ENCODE measurements at places on chromosomes 7 and 10.

- no peak for DNase-seq
These were observed 219.5 kb upstream of the AOAH start for GRCh38 chr7:36943591-36944435.

DNA sequence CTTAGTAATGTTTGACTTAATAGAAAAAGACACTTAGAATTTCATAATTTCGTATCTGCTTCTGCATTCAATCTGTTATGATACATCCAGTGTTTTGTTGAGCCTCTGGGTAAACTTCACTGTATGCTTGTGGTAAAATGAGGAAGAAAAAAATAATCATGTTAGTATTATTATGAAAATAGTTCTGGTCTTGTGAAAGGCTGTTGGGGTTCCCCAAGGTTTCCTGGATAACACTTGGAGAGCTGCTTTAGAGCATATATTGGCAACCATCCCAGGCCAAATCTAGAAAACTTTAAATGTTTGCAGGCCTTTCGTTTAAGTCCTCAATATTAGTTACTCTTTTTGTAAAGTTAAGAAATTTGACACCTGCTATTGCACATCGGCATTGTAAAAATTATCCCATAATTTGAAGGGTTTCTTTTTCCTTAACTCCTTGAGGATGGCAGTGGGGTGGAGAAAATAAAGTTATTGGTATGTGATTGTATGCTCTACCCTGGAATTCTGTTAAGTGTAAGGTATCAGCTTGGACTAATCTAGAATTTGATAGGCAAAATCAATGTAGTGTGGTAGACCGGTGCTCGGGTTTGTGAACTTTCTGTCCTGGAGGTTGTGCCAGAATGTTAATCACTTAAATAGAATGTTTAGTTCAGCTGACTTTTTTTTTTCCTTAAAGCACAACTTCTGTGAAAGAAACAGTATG, 54.5 kb downstream of the WAC start:
- no peak for DNase-seq

- no peak for DNase-seq
These were observed 233.0 kb downstream of the TRIL start for GRCh38 chr7:28725045-28725642.

DNA sequence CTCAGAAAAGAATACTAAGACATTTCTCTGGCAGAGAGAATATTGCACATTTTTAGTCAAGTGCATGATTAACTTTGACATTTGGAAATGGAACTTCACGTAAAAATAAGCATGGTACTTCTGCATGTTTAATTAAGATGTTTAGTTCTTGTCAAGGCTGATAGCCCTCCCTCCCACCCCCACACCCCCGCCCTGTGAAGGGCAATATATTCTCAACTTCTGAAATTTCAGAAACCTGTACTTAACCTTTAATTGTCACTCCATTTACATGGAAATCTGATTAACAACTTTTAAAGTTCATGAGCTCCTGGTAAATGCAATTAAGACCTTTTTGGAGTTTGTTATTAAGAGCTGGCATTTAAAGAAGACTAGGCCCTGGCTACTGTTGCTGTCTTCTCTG, 205.8 kb downstream of the EXOC4 start:
- no peak for DNase-seq

DNA sequence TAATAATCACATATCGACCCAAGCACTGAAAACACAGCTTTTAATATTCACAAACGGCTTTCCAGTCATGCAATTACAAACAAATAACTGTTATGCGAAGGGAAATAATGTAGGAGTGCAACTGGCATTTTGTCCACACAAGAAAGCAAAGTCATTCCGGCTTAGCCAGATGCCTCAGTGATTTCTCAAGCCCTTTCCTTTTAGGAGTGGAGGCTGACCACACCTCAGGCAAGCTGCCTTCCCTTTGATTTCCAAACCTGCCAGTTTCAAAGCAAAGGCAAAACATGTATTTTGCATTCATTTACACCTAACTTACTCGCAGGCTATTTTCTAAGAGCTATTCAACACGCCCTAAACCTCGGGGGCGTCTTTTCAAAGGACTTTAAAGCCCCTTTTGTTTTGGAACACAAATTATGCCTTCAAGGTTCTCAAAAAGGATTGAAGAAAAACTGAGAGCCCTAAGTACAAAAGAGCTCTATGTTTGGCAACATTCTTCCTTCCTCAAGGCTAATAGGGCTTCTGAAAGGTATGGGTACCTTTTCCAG, 109.6 kb downstream of the CPXM2 start:
- no peak for DNase-seq

GRCh38 chr7:142964502-142965246, 2.5 kb upstream of the KEL start:
- DNase-seq = no peak

DNA sequence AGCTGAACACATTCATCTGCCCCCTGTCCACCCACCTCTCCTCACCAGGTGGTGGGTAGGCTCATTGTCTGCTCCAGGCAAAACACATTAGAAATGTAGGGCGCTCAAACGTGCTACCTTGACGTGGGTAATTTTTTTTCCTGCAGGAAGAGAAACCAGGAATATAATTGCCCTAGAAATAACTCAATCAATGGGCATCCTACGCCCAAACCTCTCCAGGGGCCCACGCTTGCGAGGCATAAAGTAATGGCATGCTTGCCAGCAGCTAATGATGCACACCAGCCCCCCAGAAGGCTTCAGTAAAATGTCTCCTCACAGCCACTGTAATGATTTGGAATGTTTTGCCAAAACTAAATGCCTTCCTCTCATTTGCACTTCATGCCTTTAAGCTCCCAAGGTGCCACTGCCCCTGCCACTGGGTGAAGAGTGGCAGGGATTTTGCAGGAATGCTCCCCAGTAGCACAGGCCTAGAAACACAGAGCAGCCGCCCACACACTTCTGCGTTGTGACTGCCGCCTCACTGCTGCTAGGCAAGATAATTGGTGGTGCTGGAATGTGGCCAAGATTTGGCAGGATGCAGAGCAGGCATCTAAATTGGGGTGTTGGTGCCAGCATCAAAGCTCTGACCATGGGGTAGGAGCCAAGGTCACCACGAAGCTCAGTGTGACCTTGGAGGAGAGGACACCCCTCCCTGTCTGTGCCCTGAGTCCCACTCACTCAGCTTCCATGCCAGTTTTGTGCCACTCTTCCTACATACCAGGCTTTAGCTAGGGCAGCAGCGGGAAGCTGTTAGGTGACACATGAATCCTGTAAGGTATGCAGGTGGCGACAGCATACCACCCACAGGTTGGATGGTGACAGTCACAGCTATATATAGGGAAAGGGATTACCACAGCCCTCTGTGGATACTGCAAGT, 48.7 kb upstream of the PPP1R3C start:
- no peak for DNase-seq

- no peak for DNase-seq
These were observed 22.4 kb upstream of the IFIT2 start for GRCh38 chr10:89279421-89279869.

DNA sequence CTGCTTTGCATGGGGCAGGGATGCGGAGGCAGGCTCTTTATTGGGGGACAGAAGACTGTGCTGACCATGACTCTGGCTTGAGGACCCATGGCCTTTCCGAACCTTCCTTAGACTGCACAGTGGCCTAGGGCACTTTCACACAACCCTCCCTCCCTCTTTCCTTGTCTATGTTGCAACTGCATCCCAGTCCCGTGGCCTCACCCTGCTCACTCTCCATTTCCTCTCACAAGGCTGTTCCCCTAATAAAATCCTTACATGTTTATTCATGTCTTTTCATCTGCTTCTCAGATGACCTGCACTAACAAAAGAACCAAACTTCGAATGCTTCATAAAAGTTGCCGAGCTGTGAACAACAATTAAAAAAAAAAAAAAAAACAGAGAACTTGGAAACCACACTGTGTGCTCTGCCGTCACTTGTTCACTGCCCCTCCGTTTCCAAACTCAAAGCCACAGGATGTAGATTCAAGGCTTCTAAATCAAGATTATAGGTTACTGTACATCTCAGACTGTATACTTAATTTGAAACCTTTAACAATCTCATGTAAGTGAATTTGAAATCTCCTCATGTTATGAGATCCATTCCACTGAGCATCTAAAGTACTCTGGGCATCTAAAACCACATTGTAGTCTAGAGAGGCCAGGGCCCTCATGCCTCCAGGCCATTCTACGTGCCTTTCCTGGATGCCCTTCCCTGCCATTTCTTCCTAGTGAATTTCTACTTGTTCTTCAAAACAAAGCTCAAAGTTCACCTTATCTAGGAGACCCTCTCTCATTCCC, 265.9 kb downstream of the SNX13 start:
- DNase-seq = no peak

- DNase-seq = no peak
These were observed 38.3 kb upstream of the PDCD4 start for GRCh38 chr10:110833234-110833940.

- DNase-seq = no peak
These were observed 98.5 kb upstream of the KDM7A start for GRCh38 chr7:140275069-140275965.

DNA sequence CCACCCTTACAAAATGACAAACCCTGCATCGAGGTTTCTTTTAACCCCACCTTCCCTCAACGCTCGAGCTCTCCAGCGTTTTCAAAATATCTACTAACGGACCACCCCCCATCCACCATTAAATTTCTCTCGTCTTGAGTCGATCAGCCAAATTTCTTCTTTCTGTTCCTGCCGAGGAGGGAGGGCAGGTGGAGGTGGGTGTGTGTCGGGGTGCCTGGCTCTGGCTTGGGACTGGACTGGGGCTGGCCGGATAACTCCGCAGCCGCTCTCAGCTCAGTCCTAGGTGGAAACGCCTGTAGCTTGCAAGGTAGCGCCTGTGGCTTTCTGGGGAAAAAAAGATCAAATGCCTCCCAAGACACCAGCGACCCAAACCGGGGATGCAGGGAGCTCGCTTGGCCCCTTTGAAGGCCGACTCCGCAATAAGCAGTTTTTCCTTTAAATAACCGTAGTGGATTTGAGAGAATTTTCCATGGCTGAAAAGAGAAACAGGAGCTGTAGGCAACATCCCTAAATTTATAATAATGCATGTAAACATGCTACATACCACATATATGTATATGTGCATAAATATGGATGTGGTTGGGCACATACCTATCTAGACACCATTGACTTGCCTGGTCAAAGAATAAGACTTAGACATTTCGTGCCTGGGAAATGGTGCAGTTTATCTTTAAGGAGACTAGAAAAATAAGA, 1.9 kb upstream of the TMEM178B start:
- no peak for DNase-seq

GRCh38 chr10:92573091-92573797, 649 bp downstream of the IDE start:
- DNase-seq = no peak

- no peak for DNase-seq
These were observed 71.9 kb downstream of the SGMS1 start for GRCh38 chr10:50551894-50552293.

GRCh38 chr10:102444851-102445250, 6.5 kb downstream of the C10orf95 start:
- no peak for DNase-seq

- no peak for DNase-seq
These were observed 206.1 kb upstream of the CELF2 start for GRCh38 chr10:10811562-10811961.

- DNase-seq = no peak
These were observed 79.3 kb downstream of the INSYN2A start for GRCh38 chr10:127117125-127117524.

- no peak for DNase-seq
These were observed 17.7 kb upstream of the IGFBP3 start for GRCh38 chr7:45938626-45939302.

GRCh38 chr7:31340051-31340450, 475 bp downstream of the NEUROD6 start:
- no peak for DNase-seq

GRCh38 chr7:118644346-118644745, 419.8 kb downstream of the ANKRD7 start:
- no peak for DNase-seq

DNA sequence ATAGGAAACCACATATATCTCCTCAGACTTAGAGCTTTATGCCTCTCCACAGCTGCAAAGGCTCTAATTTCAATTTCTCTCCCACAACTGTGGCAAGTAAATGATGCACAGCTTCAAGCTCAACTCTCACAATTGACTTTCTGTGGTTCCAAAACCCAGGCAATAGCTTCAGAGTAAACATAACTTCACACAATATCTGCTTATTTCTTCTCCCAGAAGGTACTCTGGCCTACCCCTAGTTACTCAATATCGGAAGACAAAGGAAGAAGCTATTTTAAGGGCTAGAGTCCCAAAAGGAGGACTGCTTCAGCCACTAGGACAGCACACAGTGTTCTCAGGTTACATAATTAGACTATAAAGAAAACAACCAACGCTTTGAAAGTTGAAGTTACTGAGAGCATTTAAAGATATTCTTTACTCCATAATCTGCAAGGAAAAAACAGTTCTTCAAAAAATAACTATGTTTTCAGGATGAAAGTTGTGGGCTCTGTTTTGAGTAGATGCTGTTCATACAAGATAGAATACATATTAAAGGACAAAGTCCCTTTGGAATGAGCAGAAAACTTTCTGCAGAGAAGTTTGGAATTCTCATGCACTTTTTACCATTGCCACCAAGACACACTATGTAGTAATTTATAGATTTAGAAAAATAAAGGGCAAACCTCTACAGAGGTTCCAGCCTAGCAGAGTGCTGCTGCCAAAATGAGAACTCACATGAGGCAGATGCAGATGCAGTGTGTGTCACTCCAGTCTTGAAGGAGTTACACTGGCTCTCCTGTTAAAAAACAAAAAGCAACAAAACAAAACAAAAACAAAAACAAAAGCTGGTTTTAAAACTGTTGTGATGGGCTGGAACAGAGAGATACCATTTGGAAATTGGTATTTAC, 81.8 kb downstream of the NT5C2 start:
- no peak for DNase-seq

DNA sequence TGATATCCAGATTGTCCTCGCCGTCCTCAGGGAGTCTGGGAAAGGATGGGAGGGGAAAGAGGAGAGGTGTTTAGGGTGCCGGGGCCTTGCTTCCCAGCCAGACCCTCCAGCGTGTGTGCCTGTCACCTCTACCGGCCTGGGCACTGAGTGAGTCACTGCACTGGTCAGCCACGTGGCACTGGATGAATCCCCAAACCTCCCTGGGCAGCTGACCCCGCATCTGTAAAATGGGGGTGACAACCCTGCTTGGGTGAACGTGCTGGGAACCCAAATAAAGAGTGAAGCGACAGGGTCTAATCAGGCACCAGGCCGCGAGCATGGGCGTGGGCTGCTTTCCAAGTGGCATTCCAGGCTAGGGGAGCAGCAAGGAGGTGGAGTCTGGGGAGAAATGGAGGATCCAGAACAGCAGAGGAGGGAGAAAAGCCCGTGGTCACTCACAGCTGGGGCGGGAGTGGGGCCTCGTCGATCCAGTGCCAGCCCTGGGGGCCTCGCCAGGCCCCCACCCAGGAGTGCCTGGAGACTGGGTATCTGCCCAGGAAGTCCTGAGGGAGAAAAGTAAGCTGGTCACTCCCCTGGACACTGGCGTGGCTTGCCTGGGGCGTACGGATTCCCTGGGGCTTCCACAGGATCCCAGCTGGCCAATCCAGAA, 29.7 kb downstream of the KLRG2 start:
- DNase-seq = no peak

DNA sequence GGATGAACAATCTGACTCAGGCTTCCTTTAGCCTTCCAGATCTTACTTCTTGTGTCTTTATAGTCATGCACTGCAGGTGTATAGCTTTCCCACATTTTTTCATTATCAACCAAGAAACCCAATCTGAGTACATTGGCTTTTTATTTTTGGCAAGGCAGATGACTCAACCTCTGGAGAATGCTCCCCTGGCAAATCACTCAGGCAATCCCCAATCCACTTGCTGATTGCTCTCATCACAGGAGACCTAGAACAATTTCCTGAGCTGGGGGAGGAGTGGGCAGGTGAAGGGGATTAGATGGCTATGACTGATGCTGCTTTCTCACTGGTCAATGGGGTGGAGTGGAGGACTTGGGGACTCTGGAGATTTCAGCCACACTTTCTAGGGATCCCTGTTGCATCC, 134.4 kb downstream of the SLC16A9 start:
- DNase-seq = no peak

GRCh38 chr7:132756484-132756990, 180.3 kb upstream of the PLXNA4 start:
- DNase-seq = no peak

Measured in stimulated activated CD4-positive, alpha-beta T cell treated with anti-CD3 and anti-CD28 coated beads, TNF-alpha, amount 100 ng/mL, for 24 hours (primary cell).